Jurkat, Clone E6-1 (cell line): ENCODE measurements at places on chromosomes 6 and 20.

DNA sequence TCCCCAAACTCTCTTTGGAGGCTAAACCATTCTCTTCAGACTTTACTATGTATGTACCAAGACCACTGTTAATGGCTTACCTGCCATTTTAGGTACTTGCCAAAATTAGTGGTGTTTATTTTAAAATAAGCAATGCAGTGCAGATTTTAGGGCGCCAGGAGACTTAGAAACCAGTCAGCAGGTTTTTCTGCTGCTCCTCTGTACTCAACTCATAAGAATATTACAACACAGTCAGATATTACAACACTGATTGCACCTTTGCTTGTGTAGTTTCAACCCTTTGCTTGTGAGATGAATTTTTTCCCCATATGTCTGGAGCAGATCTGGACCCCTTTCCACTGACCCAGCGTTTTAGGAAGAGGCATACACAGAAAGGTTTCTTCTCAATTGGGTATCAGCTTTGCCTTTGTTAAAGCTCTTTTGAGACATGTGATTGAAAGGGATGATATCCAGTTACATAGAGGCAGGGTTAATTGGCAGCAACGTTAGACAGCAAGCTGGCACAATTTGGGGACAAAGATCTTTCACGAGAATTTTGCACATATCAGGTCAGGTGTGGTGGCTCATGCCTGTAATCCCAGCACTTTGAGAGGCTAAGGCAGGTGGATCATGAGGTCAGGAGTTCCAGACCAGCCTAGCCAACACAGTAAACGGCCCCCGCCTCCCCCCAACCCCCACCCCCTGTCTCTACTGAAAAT lies 6.2 kb downstream of the TTPAL start:
- no peak for DNase-seq

DNA sequence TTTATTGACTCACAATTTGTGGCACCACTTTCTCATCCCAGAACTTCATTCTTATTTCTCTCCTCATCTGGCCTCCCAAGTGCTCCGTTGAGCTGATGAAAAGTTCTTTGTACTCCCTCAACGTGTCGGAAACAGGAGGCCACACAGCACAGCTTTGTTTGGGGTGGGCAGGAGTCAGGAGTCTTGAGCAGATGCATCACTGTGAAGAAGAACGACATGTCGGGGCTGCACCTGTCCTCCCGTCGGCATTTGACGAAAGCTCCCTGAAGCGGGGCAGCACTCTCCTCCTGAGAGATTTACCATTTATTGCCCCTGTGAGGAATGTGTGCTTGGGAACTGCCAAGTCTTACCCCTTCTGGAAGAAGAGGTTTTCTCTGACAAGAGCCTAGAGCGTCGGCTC lies 28.1 kb downstream of the TAF8 start:
- DNase-seq = no peak

DNA sequence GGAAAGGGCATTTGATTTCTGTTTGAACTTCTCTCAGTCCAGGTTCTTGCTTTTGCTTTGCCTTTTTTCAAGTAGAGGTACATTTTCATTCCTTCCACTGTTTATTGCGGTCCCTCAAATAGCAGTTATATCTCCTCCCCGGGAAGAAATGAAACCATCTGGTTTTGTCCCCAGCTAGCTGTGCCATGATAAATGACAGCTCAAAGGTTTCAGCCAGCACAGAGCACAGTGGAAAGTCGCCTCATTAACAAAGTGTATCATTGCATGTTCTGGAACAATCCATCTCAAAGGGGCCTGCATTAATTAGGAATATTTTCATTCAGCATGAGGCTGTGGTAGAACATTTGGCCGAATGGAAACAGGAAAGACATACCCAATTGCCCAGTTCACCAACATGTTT lies 146.0 kb downstream of the EDN3 start:
- no peak for DNase-seq

GRCh38 chr6:1020837-1021236 lies 291.1 kb upstream of the FOXQ1 start:
- DNase-seq = no peak

DNA sequence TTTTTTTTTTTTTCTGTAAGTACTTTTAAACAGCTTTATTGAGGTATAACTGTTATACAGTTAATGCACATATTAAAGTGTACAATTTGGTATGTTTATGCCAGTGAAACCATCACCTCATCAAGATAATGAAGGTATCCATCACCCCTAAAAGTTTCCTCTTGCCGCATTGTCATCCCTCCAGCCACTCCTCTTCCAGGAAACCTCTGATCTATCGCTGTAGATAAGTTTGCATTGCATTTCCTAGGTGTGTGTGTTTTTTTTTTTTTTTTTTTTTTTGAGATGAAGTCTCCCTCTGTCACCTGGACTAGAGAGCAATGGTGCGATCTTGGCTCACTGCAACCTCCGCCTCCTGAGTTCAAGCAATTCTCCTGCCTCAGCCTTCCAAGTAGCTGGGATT lies 3.1 kb downstream of the SLX4IP start:
- no peak for DNase-seq

DNA sequence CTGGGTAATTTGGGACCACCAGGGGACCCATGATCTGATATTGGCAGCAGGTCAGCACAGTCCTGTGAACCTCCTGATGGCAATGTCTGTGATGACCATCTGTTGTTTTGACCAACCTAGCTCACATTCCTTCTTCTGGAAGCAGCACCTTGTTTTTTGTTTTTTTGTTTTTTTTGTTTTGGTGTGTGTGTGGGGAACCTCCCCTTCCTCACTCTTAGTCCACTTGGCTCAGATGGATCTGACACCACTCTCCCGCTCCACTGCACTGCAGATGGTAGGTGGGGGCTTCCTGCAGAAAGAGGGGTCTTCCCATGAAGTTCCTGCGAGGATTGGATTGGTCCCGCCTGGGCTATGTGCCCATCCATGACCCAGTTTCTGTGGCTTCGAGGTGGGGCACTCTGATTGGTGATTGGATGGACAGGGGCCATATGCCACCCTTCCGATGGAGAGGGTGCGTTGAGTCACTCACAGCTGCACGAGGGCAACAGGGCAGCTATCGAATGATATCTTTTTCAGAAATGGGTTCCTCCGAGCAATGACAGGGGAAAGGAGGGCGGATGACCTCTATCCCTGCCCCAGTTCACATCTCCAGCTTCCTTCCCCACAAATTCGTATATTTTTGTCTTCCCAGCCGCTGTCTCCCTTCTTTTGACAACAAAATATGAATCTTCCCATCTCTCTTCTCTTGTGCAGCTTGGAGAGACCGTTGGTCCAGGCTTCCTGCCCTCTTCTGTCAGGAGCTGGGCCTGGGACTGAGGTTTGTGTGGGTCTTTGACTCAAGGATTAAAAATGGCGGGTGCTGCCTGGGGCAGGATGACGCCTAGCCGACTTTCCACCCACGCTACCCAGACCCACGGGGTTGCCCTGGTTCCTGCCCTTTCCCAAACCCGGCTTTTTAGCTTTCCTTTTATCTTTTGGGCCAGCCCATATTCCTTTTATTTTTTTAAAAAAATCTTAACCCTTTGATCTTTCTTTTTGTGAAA lies 132.1 kb upstream of the KCNG1 start:
- DNase-seq = no peak

DNA sequence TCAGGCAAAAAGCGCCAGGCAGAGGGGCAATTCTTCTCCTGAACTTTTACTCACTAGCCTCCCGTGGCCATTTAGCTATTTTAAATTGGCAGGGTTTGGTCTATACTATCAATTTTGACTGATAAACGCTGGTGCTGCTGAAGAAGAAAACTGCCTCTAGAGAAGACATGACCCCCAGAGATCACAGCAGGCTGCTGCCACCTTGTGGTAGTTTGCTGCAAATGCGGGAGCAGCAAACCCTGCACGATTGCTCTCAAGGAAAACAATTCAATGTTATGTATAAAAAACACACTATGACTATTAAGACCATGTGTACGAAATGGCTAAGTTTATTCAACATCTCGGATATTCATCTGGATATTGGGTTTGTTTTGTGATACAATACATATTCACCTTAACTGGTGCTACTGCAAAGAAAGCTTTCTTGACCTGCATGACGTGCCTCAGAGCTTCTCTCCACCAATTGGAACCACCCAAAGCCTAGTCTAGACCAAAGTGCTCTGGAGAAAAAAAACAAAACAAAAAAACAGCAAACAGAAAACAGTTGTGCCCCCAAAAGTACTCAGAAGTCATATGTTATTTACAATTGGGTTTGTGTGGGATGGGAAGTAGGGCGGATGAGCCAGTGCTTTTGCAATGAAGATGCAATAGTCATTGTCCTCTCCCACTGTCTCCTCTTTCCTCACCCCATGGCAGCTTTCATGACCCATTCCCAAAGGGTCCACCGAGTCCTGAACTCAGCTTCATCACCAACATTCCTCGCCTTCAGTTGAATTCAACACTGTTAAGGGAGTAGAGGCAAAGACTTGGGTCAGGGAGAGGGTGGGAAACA lies 19.6 kb upstream of the IL17F start:
- DNase-seq = peak; percentile 54

- DNase-seq = no peak
Measured at GRCh38 chr6:75205776-75206575, at the start of gene COL12A1. Gene COL12A1 (minus strand): TSS chr6:75206053. CDS start chr6:75202792, 3,261 bp downstream.

DNA sequence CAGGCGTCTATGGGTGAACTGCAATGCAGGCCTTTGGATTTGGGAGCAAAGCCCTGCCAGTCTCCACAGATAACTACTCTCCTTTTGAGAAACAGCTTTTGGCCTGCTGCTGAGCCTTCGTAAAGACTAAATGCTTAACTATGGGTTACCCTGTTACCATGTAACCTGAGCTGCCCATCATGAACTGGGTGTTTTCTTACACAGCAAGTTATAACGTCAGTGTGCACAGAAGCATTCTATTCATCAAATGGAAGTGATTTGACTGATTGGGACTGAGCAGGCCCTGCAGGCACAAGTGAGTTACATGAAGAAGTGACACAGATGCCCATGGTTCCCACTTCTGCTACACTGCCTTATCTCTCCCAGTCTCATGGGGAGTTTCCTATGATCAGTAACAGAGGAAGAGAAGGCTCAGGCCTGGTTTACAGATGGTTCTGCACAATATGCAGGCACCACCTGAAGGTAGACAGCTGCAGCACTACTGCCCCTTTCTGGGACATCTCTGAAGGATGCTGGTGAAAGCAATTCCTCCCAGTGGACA lies 319.1 kb downstream of the CD83 start:
- no peak for DNase-seq

- no peak for DNase-seq
Measured at GRCh38 chr6:108566406-108566805, 5.7 kb downstream of the FOXO3 start.

- DNase-seq = no peak
Measured at GRCh38 chr6:10831609-10832008, 6.7 kb downstream of the MAK start.

DNA sequence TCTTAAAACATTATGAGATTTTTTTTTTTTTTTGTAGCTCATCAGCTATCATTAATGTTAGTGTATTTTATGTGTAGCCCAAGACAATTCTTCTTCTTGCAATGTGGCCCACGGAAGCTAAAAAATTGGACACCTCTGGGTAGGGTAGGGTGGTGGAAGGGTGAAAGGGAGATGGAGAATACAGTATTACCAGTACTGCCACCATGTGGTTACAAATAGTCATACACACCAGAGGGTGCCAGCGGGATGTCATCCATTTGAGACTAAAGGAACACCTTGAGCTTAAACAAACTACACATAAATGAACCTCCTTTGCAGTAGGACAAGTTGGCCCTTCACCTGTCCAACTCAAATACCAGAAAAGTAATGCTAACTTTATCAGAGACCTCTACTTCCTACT lies 601.9 kb downstream of the HTR1B start:
- peak; percentile 25 for DNase-seq

DNA sequence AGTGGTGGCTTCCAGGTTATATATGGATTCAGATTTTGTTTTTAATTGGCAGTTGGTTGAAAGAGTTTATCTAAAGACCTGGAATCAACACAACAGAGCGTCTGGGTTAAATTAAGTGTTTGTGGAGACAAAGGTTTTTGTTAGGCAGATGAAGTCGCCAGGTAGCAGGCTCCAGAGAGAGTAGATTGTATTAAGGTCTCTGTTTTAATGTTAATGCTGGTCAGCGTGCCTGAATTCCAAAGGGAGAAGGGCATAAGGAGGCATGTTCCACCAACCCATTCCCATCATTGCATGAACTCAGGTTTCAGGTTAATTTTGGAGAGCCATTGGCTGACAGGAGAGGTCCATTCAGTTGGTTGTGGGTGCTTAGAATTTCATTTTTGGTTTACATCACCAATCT lies 744.1 kb upstream of the GJE1 start:
- DNase-seq = no peak

GRCh38 chr6:12472601-12473038 lies 182.5 kb downstream of the EDN1 start:
- DNase-seq = no peak

GRCh38 chr6:37916675-37917074 lies 97.1 kb downstream of the ZFAND3 start:
- no peak for DNase-seq

- no peak for DNase-seq
Measured at GRCh38 chr6:2794171-2794730, 29.1 kb downstream of the WRNIP1 start.

GRCh38 chr6:29916741-29917140 lies 25.6 kb upstream of the HLA-A start:
- no peak for DNase-seq

GRCh38 chr20:1633535-1633934 lies 13.7 kb upstream of the SIRPB1 start:
- no peak for DNase-seq

- DNase-seq = no peak
Measured at GRCh38 chr6:83113258-83113657, 45.8 kb downstream of the DOP1A start.

- no peak for DNase-seq
Measured at GRCh38 chr6:706146-706545, 13.2 kb upstream of the EXOC2 start.

GRCh38 chr6:5998236-5998635 lies 8.5 kb downstream of the NRN1 start:
- DNase-seq = no peak

DNA sequence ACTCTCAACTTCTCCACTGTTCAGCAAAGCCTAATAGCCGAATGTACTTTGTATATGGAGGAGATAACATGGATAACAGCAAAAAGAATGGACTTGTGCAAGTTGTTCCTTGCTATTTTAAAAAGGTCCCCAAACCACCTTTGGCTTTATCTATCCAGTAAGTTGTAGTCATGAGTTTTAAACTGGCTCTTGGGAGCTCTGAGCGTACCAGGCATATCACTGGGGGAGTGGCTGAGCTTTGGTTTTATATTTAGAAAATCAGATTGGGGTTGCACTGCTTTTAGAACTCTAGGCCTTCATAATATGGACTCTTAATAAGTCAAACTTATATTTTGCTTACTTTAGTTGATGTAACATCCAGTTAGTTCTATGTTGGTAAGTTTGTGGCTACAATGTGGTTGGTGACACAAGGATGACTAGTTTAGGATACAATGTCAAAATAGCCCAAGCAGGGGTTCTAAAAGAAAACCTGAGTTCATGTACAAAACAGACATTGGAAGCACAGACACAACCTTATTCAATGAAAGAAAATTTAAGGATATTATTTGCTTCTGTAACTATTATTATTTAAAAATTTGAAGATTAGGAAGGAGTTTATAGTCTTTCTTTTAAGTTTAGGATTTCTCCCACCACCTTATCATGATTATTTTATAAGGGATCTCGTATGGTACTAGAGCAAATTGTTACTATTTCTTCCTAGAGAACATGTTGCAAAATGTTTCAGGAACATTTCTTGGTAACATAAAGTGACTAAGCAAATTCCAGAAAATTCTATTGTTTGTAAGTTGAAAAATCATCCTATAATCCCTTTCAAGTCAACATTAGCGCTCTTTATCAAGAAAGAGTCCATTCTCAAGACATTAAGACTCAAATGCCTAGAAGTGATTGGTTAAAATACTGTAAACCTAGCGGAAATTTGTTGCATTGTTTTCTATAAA lies 165.8 kb upstream of the SUPT3H start:
- DNase-seq = no peak

GRCh38 chr20:59124296-59125029 lies 39.2 kb upstream of the ZNF831 start:
- DNase-seq = no peak
